ENCODE measurements at places on chromosomes 12 and 14. TPM values are rescaled to one million over a fixed set of nuclear protein-coding genes. Genes with fewer than 3 reads are reported as not detected.

DNA sequence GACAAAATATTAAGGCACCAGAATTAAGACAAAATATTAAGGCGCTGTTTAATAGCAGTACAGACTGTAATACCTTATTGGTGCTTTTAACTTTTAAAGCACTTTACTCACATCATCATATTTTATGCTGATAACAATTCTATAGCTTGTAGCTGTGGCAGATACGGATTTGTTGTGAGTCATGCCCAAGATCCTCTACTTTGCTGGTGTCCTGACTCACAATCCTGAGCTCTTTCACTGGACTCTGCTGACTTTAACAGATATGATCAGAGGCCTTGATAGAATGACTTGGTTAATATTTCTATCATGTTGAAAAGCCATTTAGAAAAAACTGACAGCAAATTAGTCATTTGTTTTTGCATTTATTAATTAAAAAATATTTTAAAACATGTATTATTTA, 99.0 kb upstream of the PKP2 start:
- no peaks in the 10 kb centered on the region for H3K36me3 ChIP-seq
- DNase-seq = no peak
- H3K4me3 ChIP-seq = no peak overlapping the region
- H3K27ac ChIP-seq = no peak overlapping the region
- H3K27me3 ChIP-seq = no peaks in the 10 kb centered on the region

GRCh38 chr14:53148671-53149070, 4.5 kb downstream of the DDHD1 start:
- H3K36me3 ChIP-seq = no peaks in the 10 kb centered on the region
- H3K27me3 ChIP-seq = no peaks in the 10 kb centered on the region
- H3K4me3 ChIP-seq = no peak overlapping the region
- peaks cover 6% of the 10 kb centered on the region for H3K4me1 ChIP-seq

DNA sequence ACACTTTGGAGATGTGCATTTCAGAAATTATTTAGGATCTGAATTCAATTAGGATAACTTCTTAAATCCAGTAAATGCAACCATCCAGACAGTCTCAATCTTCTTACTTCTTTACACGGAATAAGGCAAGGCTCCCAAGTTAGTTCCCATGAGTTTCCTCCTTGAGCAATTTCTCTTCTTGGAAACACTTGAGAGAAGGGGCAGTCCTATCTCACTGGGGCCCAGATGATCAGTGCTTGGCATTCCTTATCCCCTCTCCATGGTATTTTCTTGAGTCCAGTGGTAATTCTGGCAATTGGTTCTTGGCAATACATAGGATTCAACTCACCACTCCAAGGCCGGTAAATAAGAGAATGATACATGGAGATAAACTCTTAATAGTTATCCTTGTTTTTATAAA, 87.1 kb upstream of the PTHLH start:
- H3K36me3 ChIP-seq = no peaks in the 10 kb centered on the region
- no peak overlapping the region for H3K27ac ChIP-seq
- H3K4me1 ChIP-seq = peaks cover 7% of the 10 kb centered on the region
- no peak for DNase-seq
- H3K4me3 ChIP-seq = no peak overlapping the region
- no peaks in the 10 kb centered on the region for H3K27me3 ChIP-seq

LETMD1 gene
- 25.2 TPM for total RNA-seq

LAG3 gene
- total RNA-seq = 2.0 TPM

All from astrocyte (in vitro differentiated cells and primary cell).